ENCODE measurements at places on chromosomes 7 and 10. TPM values are rescaled to one million over a fixed set of nuclear protein-coding genes. Genes with fewer than 3 reads are reported as not detected.

DNA sequence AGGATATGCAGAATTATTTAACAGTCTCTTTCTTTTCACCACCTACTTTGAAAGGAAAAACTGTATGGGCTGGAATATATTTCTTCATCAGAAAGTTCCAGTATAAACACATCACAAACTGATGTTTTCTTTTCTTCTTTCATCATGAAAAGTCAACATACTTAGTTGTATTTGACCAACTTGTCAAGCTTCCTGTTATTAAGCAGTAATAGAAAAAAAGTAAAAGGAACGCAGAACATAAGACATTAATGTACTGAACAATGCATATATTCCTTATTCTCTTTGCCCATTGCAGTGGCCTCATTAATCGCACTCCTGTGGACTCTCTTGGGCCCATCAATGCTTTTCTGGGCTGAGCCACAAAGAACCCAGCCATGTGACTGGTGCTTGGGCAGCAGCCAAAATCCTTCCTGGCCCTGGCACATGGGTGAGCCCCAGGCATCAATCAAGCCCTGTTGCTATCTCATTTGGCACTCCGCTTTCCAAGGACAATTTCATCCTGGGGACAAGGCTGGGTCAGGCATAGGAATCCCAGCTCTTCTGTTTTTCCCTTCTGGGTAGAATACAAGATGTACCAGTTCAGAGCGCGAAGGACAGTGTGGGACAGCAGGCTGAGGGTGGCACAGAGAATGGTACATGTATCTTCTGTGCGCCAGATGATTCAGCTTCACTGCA, 42.3 kb downstream of the RHOBTB1 start:
- DNase-seq = no peak

Gene PHYHIPL
- not detected for total RNA-seq

DNA sequence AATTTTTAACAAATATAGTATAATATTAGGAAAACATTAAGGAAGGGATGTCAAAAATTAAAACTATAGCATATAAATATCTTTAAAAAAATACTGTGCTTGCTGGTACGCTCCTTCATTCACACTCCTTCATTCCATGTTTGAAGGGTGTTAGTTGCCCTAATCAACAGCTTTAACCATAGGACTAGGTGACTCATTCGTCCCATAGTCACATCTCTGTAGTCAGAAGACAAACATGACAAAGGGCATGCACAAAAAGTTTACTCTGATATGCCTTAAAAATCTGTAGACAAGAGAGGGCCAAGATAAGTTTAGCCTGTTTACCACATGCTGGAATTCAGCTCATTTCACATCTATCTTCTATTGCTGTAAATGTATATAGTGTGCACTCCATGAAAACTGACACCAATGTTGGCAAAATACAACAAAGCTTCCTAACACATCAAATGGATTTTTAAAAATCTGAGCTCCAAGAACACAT, 646 bp downstream of the FAM13C start:
- no peak for DNase-seq

GRCh38 chr10:4343873-4344272, 482.1 kb upstream of the AKR1E2 start:
- DNase-seq = no peak

DNA sequence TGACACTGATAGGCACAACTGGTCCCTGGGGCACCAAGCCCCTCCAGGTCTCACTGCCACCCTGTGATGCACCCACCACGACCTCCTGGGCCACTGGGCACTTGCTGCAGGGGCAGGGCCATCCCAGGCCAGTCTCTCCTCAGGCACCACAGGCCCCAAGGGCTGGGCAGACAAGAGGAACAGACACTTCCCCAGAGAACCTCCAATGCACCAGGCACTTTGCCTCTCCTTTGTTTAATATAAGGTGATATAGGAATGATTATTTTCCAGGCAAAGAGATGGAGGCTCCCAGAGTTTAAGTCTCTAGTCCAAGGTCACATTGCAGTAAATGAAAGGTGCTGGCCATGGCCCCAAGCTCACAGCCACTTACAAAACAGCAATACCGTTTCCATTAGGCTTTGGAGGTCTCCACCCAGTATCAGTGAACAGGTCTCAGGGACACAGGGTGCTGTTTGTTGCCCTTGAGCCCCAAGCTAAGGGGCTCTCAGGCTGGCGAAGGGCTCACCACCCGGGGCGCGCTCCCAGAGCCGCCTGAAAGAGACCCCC, 4.5 kb downstream of the DEPP1 start:
- DNase-seq = no peak

Gene FAM237B
- not detected for total RNA-seq

Gene FAM20C
- 1.1 TPM for total RNA-seq

DNA sequence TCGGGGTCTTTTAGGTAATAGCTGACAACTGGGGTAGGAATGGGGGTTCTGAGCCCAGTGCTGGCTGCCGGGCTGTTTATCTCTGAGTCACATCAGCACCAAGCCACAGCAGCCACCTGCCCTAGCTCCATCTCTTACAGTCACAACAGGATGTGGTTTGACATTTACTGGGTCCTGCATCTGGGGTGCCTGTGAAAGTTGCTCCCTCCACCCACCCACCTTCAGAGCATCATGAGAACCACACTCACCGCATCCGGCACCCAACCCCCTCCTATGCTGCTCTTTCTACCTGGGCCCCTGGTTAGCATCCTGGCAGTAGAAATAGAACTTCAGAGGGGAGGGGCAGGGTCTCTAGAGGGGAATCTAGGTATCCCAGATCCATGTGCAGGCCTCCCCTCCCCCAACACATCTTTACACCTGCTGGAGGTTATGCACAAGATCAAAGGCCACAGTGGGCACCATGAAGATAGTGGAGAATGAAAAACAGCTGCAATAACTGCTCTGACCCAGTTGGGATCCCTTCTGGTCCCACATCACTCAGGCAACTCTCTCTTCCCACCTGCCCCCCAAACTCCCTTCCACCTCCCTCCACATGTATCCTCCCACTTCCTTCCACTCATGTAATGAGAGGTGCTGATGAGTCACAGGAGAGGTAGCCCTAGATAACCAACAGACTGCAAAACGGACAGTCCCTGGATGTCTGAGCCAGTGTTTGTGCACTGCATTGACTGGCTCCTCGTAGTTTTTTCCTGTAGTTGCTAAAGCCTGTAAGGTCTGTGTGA, 38.2 kb downstream of the PRSS2 start:
- DNase-seq = peak; percentile 98

Gene EPHA1
- 2.4 TPM for total RNA-seq

DNA sequence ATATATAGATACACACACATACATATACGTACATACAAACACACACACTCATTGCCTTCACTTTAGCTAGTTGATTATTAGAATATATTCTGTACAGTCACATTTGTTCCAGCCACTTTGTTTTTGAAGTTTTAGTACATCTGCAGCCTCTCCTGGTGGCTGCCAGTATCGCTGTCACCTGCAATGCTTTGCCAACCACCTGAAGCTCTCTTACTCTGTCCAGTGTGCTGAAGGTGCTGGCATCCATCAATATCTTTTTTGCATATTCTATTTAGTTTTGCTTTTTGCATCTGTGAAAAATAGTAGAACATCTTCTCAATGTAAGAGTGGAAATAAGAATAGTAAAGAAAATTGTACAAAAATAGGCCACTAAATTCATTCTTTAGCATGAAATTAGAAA, 388.6 kb downstream of the EXOC4 start:
- no peak for DNase-seq

Gene ANKRD1
- not detected for total RNA-seq

DNA sequence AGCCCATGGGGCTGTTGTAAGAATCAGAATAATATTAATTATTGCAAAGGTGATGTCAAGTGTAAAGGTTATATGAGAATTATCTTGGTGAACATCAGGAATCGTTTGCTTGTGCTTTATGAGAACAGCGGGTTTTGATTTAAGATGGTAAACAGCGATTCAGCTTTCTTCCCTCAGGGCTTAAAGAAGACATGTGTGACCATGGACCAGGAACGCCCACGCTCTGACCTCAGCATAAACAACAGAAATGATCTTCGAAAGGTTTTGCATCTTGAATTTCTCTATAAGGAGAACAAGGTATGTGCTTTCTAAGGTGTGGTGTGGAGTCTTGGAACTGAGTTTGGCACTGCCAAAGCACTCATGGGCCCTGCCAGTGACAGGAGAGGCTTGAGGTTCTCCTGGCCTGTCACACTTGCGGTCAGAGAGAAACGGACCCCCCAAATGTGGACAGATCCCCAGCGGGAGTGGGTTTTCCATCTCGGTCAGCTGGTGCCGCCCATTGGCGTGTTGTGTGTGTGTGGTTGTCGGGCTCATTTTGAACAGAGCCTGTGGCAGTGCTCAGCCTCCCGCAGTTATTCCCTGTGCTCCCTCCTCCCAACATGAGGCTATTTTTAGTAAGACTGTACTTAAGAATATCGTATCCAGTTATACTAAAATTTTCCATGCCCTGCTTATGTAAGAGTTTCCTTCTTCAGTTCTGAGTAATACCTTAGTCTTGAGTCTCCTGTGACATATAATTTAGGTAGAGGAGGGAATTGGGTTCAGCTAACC, 7.2 kb downstream of the MINDY4 start:
- no peak for DNase-seq

Gene FOXI2
- total RNA-seq = not detected

Gene PNLIPRP1
- total RNA-seq = not detected

DNA sequence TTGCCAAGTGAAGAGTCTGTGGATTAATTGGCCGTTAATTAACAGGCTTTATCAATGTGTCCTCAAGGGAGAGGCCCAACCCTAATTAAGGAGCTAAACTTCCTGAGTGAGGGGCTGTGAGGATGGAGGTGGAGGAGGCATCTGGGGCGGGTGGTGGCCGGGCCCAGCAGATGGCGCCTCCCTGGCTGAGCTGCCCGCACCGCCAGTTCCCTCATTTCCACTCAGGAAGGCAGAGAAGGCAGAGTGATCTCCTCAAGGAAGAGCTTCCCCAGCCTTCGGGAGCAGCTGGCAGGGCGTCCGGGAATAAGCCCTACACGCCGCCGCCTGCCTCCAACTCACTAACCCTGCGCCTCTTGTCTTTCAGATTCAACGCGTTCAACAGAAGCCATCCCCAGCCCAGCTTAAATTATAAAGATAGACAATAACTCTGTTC, 112.2 kb downstream of the CYTH3 start:
- no peak for DNase-seq

GRCh38 chr7:19939746-19940145, 166.3 kb upstream of the TMEM196 start:
- DNase-seq = no peak

GRCh38 chr7:151631570-151631952, 111.9 kb upstream of the RHEB start:
- DNase-seq = peak; percentile 52

- peak; percentile 4 for DNase-seq
Observed at GRCh38 chr10:111650088-111650487, 533.5 kb downstream of the GPAM start.

DNA sequence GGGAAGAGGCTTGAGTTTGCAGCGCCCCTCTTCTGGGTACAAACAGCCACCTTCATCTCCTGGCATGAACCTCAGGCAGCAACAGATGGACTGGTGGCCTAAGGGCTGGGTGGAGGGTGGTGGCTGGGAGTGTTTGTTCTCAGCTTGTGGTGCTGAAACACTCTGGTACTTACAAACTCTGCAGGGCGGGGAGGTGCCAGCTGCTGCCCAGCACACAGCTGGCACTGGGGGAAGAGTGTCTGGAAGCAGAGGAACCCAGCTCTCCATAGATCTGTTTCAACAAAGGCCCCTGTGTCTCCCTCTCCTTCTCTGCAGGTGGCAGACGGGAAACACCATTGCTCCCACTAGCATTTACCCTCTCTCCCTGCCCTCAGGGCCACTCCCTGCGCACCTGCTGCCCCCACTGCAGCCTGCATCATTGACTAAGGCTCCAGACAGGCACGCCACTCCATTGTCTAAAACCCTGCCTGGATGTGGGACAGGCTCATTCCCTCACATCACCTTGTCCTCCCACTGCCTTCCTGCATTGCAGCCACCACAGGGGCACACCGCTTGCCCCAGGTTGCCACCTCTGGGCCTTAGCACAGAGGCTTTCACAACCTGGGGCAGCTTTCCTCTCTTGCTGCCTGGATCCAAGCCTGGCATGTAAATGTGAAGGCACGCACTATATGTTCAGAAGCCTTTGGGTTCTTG, 6.5 kb downstream of the ARHGAP22 start:
- no peak for DNase-seq

- no peak for DNase-seq
Observed at GRCh38 chr7:120833546-120833945, 24.4 kb downstream of the TSPAN12 start.

- no peak for DNase-seq
Observed at GRCh38 chr7:103097041-103097440, 22.1 kb downstream of the ARMC10 start.

DNA sequence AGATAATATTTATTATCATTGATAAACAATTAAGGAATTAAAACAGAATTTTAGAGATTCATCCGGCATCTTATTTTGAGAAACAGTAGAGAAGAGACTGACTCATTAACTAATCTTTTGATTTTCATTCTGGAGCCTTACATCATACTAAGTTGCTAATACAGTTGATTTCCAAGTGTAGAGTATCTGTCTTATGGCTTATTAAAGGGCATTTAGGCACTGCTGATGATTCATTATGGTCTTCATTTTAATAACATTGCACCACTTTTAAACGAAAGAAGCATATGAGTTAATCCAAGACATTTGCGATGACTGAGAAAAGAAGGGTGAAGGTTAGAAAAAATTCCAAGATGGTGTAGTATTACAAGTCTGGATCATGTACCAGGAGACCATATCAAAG, 186.0 kb upstream of the CACNA2D1 start:
- no peak for DNase-seq

All from activated CD8-positive, alpha-beta T cell treated with anti-CD3 and anti-CD28 coated beads for 36 hours (primary cell).